Neural crest cell (in vitro differentiated cells): ENCODE measurements at places on chromosomes 5 and 9.

GRCh38 chr9:96318921-96319565, 17.1 kb upstream of the HSD17B3 start:
- no peak overlapping the region for H3K4me3 ChIP-seq
- DNase-seq: no peak

DNA sequence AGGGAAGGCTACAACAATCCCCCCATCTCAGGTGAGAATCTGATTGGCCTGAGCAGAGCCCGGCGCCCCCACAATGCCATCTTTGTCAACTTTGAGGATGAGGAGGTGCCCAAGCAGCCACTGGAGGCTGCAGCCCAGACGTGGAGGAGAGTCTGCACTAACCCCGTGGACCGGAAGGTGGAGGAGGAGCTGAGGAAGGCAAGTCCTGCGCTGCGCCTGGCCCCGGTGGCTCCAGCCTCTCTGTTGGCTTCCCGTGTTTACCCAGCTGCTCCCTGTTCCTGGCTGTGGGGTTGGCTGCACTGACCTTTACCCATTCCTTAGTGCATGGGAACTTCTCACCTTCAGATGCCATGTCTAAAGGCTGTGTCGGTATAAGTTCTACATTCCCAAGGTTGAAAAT, 11.0 kb upstream of the CEL start:
- H3K4me3 ChIP-seq: no peak overlapping the region
- no peaks in the 10 kb centered on the region for H3K27me3 ChIP-seq
- DNase-seq: no peak
- no peaks in the 10 kb centered on the region for H3K4me1 ChIP-seq

DNA sequence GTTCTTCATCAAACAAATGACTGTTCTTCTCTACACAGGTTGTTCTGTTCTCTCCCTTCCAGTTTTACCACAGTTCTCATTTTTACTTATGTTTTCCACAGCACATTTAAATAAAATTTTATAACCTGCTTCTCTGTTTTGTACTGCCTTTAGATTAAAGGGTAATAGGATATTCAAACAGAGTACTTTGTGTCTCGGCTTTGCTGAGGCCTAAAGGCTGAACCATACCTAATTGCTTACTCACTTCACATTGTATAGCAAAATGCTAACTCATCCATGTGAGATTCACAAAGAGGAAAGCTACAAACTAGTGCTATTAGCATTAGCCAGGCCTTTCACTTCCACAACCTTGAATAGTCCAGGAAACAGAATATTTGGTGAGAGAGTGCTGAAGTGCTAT, 200.3 kb downstream of the TRPM3 start:
- DNase-seq: no peak
- peaks cover 9% of the 10 kb centered on the region for H3K4me1 ChIP-seq
- H3K27me3 ChIP-seq: no peaks in the 10 kb centered on the region
- peak overlapping the region; percentile 79 for H3K27ac ChIP-seq
- peaks cover 7% of the 10 kb centered on the region for H3K36me3 ChIP-seq

- H3K4me1 ChIP-seq: no peaks in the 10 kb centered on the region
- no peak for DNase-seq
- H3K4me3 ChIP-seq: no peak overlapping the region
- no peaks in the 10 kb centered on the region for H3K27me3 ChIP-seq
- H3K36me3 ChIP-seq: peaks cover 9% of the 10 kb centered on the region
These were observed 320.2 kb upstream of the RGMB start for GRCh38 chr5:98453296-98453695.

DNA sequence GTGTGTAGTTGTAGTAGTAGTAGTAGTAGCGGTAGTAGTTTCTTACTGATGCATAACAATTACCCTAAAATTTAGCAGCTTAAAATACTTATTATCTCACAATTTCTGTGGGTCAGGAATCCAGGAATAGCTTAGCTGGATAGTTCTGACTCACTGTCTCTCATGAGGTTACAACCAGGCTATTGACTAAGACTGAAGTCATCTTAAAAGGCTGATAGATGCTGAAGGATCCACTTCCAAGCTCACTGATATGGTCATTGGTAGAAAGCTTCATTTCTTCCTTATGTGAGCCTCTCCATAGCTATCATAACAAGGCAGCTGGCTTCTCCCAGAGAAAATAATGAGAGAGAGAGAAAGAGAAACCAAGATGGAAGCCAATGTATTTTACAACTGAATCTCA, 147.5 kb upstream of the FBXL17 start:
- no peaks in the 10 kb centered on the region for H3K4me1 ChIP-seq
- no peak overlapping the region for H3K27ac ChIP-seq
- no peak for DNase-seq
- peaks cover 5% of the 10 kb centered on the region for H3K36me3 ChIP-seq

DNA sequence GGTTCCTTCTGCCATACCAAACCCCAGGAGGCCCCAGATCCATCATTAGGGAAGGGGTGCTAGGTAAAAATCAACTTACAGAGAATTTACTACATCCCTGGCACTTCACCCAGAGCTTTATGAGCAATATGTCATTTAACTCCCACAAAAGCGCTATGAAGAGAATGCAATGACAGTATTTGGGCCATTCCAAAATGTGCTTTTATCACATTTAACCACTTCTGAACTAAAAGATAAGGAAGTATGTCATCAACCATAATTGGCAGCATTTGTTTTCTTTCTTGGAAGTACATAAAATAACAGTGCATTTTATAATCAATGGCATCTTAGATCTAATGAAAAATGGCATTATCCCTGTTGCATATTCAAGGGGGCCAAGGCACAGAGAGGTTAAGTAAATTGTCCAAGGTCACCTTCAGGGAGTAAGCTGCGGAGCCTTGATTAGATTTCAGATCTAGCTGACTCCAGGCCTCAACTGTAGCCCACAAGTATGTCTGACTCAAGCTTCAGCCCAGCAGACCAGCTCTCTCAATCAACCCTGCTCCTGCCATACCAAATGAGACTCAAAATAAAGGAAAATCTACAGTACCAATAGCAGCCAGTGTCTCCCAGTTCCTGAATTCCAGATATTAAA, 16.5 kb downstream of the SH3TC2 start:
- H3K27me3 ChIP-seq: no peaks in the 10 kb centered on the region
- peaks cover 11% of the 10 kb centered on the region for H3K4me1 ChIP-seq

GRCh38 chr9:133980864-133981588, 11.1 kb downstream of the VAV2 start:
- H3K27ac ChIP-seq: peak overlapping the region; percentile 71
- peaks cover 41% of the 10 kb centered on the region for H3K4me1 ChIP-seq
- H3K4me3 ChIP-seq: no peak overlapping the region
- no peak for DNase-seq
- H3K36me3 ChIP-seq: no peaks in the 10 kb centered on the region

- no peaks in the 10 kb centered on the region for H3K4me1 ChIP-seq
- H3K36me3 ChIP-seq: no peaks in the 10 kb centered on the region
- no peak overlapping the region for H3K4me3 ChIP-seq
- DNase-seq: no peak
- peak overlapping the region; percentile 76 for H3K27ac ChIP-seq
- H3K27me3 ChIP-seq: peaks cover 3% of the 10 kb centered on the region
These were observed 286.9 kb downstream of the GADD45G start for GRCh38 chr9:89891591-89892304.

DNA sequence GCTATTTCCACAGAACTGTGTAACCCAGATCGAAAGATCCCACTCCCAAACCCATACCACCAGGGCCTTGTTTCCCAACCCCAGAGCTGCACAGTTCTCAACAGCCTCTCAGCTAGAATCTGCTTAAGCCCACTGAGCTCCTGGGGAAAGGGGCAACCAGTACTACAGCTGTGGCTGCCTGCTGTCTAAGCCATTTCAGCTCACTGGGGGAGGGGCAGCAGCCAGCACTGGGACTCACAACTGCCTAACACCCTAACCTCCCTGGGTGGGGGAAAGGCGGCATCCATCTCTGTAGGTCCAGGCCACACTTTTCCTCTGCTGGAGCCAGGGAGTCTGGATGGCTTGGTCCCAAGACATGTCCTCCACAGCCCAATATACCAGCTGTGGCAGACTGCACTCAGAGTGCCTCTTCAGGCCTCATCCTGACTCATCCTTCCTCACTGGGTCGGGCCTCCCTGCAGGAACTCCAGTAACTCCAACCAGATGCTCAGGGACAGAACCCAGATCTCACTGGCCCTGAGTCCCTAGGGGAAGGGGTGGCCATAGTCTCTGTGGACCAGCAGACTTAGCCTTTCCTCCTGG, 241.4 kb downstream of the HINT1 start:
- no peaks in the 10 kb centered on the region for H3K4me1 ChIP-seq
- H3K27ac ChIP-seq: no peak overlapping the region
- H3K36me3 ChIP-seq: no peaks in the 10 kb centered on the region
- H3K27me3 ChIP-seq: peaks cover 2% of the 10 kb centered on the region
- no peak overlapping the region for H3K4me3 ChIP-seq

DNA sequence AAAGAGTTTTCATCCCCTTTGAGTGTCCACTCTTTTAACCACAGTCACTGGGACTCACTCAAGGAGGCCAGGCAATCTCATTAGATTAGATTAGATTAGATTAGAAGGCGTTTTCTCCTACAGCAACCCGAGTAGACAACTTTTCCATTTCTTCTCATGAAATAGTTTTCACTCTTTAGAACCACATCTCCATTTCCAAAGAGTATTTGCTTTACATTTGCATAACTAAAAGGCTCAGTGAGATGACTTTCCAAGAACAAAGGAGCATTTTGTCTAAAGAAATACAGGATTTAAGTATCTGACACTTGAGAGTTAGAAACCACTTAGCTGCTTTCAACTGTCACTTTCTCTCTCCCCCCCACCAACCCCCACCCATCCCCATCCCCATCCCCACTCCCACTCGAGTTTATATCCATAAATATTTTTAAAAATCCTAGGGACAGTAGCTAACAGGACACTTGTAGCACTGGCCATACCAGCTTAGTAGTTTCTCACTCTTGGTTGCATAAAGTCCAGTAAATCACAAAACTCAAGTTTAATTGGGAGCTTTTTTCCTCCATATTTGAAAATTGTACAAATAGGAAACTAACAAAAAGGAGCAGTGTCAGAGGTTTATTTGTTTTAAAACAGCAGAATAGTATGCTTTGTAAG, 2202.9 kb upstream of the WWC1 start:
- no peaks in the 10 kb centered on the region for H3K36me3 ChIP-seq
- H3K4me1 ChIP-seq: peaks cover 23% of the 10 kb centered on the region
- no peak overlapping the region for H3K4me3 ChIP-seq
- DNase-seq: no peak
- H3K27me3 ChIP-seq: no peaks in the 10 kb centered on the region

DNA sequence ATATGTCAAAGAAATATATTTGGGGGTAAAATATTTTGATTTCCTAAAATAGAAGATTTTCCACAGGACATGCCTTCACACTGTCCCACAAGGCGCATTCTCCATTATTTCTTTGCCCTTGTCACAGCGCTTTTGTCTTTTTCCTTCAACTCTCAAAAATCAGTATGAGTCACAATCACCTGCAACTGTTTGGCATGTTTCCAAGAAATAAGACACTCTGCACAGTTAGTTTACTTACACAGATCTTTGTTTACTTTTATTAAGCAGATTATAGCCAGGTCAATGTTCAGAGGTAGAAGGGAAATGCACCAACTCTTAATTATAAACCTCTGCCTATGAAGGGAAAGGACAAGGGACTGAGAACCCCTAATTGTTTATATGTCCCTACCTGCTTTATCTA, 9.5 kb downstream of the CEMIP2 start:
- peak overlapping the region; percentile 96 for H3K27ac ChIP-seq
- peak overlapping the region; percentile 88 for H3K4me3 ChIP-seq
- H3K27me3 ChIP-seq: no peaks in the 10 kb centered on the region
- H3K4me1 ChIP-seq: peaks cover 86% of the 10 kb centered on the region

DNA sequence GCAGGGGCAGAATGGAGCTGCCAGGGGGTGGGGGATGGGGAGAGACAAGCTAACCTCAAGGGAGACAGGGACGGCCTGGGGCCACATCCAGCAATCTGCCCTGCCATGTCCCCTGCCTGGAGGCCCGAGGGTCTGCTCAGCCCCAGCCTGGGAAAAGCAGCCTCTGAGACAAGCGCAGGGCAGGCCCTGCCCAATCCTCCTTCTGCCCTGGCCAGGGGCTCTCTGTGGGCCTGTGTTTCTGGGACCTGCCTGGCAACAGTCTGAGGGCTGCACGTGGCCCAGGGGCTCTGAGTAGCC, 13.9 kb upstream of the QSOX2 start:
- no peaks in the 10 kb centered on the region for H3K4me1 ChIP-seq
- no peak overlapping the region for H3K27ac ChIP-seq
- no peaks in the 10 kb centered on the region for H3K36me3 ChIP-seq
- DNase-seq: no peak

- H3K36me3 ChIP-seq: no peaks in the 10 kb centered on the region
- no peaks in the 10 kb centered on the region for H3K27me3 ChIP-seq
- no peak overlapping the region for H3K27ac ChIP-seq
- no peak overlapping the region for H3K4me3 ChIP-seq
These were observed 22.4 kb upstream of the TNFAIP8 start for GRCh38 chr5:119333421-119333851.

DNA sequence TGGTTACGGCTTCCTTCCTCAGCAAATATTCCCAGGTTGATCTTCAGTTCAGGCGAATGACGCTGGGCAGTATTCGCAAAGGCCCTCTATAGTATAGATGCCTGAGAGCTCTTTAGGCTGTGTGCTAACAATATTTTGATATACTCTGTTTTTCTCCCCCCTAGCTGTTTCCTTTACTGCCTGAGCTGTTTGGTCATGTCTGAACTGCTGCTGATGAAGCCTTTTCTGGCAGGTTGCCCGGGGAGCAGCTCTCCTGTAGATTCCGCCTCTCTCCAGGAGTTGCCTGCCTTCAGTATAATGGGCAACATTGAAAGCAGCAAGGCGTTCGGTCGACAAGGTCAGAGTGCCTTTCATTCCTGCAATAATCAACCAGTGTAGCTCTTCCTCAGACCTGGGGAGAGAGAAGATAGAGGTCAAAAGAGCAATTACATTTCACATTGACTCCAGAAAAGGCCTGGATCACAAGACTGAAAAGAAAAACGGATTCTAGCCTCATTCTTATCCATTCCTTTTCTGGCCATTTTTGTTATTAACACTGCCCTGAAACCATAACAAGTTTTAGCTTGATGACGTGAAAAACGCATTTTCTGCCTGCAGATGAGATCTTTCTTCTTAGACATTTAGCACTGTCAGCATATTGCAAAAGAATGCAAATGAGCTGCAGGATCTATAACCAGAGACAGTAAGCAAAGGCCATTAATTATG, 60.1 kb upstream of the ZNF608 start:
- H3K4me3 ChIP-seq: no peak overlapping the region
- no peak overlapping the region for H3K27ac ChIP-seq
- H3K27me3 ChIP-seq: no peaks in the 10 kb centered on the region
- peaks cover 60% of the 10 kb centered on the region for H3K4me1 ChIP-seq
- no peaks in the 10 kb centered on the region for H3K36me3 ChIP-seq

DNA sequence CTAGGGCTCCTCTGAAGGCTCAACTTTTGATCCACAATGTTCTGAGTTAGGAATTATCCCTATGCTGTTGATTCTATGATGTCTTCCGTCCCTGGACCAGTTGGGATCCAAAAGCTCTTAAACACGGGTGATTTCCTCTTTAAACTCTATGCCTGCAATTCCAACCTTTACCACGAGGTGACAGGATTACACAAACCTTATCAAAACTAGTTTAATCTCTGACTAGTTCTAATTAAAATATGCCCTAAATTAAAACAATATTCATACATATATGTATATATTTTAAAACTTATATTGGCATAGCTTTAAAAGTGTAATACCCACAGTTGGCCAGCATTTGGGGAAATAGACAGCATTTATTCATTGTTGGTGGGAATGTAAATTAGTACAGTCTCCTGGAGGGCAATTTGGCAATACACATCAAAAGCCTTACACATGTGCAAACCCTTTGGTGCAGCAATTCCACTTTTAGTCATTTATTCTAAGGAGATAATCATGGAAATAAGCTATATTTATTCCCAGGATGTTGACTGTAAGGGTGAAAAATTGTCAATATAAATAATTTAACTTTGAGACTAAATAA, 51.6 kb upstream of the PHYKPL start:
- H3K27me3 ChIP-seq: peaks cover 7% of the 10 kb centered on the region
- H3K4me1 ChIP-seq: peaks cover 51% of the 10 kb centered on the region
- H3K36me3 ChIP-seq: peaks cover 4% of the 10 kb centered on the region
- DNase-seq: peak; percentile 33
- no peak overlapping the region for H3K4me3 ChIP-seq
